ENCODE measurements at places on chromosomes 1 and 21.

- peaks cover 2% of the 10 kb centered on the region for H3K4me1 ChIP-seq
- H3K27me3 ChIP-seq: no peaks in the 10 kb centered on the region
- H3K36me3 ChIP-seq: no peaks in the 10 kb centered on the region
- H3K4me3 ChIP-seq: peak overlapping the region; percentile 30
- H3K27ac ChIP-seq: no peak overlapping the region
Observed at GRCh38 chr1:31715087-31715872, 11.5 kb upstream of the COL16A1 start.

DNA sequence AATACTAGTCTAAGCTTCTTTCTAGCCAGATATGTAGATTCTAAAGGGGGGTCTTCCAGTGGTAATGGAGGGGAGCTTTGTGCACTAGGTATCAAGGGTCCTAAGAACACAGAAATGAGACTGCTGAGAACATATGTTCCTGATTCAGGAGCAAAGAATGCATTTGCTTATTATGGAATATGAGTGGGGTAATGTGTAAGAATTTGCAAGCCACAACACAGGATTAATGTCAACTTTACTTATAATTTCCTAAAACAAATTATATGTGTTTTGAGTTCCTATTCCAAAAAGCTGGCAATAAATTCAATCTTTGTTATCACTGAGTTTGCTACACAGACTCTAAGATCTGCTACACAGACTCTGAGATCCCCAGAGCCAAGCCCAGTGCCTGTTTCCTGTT lies 357.0 kb upstream of the PTBP2 start:
- no peak overlapping the region for H3K27ac ChIP-seq
- H3K36me3 ChIP-seq: no peaks in the 10 kb centered on the region
- no peaks in the 10 kb centered on the region for H3K27me3 ChIP-seq
- no peak for DNase-seq
- no peaks in the 10 kb centered on the region for H3K4me1 ChIP-seq

- no peaks in the 10 kb centered on the region for H3K27me3 ChIP-seq
- no peak overlapping the region for H3K4me3 ChIP-seq
- no peak overlapping the region for H3K27ac ChIP-seq
- H3K4me1 ChIP-seq: peaks cover 15% of the 10 kb centered on the region
Observed at GRCh38 chr21:36254106-36254941, 65.7 kb upstream of the MORC3 start.

GRCh38 chr1:226722901-226723656 lies 16.0 kb downstream of the ITPKB start:
- no peaks in the 10 kb centered on the region for H3K27me3 ChIP-seq
- H3K36me3 ChIP-seq: no peaks in the 10 kb centered on the region
- H3K4me3 ChIP-seq: no peak overlapping the region
- H3K27ac ChIP-seq: no peak overlapping the region
- no peak for DNase-seq
- H3K4me1 ChIP-seq: peaks cover 21% of the 10 kb centered on the region

DNA sequence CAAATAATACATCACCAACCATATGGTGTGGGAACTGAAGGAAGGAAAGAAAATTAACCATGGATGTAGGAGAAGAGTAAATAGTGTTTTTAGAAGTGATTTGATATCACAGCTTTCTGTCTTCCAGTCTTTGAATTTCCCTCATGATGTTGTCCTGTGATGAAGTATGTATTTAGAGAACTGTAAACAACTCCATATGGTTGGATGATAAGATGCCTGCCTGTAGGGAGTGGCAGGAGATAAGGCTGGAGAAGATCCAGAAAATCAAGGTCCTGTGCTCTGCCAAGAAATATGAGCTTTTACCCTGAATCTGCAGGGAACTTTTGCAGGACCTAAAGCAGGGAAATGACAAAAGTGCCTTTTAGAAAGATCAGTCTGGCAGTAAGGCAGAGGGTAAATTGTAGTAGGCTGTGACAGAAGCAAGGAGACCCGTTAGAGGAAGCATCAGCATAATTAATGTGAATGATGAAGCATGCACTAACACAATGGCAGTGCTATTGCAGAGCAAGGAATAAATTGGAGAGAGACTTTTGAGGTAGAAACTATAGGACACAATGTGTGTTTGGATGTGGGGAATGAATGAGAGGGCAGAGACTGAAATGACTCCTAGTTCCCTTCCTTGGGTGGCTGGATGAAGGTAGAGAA lies 21.9 kb downstream of the CEPT1 start:
- no peaks in the 10 kb centered on the region for H3K27me3 ChIP-seq
- no peaks in the 10 kb centered on the region for H3K4me1 ChIP-seq
- no peak overlapping the region for H3K4me3 ChIP-seq
- no peaks in the 10 kb centered on the region for H3K36me3 ChIP-seq
- no peak for DNase-seq

DNA sequence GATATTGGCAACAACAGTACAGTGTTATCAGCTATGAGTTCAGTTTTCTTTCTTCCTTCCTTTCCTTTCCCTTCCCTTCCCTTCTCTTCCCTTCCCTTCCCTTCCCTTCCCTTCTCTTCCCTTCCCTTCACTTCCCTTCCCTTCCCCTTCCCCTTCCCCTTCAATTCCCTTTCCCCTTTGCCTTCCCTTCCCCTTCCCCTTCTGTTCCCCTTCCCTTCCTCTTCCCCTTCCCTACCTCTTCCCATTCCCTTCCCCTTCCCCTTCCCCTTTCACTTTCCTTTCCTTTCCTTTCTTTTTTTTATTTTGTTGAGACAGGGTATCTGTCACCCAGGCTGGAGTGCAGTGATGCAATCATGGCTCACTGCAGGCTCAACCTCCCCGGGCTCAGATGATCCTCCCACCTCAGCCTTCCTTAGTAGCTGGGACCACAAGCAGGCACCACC lies 72.3 kb upstream of the CAPZB start:
- no peak for DNase-seq
- no peaks in the 10 kb centered on the region for H3K36me3 ChIP-seq
- no peak overlapping the region for H3K27ac ChIP-seq
- no peak overlapping the region for H3K4me3 ChIP-seq
- H3K4me1 ChIP-seq: no peaks in the 10 kb centered on the region

- no peak overlapping the region for H3K4me3 ChIP-seq
- no peaks in the 10 kb centered on the region for H3K27me3 ChIP-seq
- no peaks in the 10 kb centered on the region for H3K36me3 ChIP-seq
- peak; percentile 98 for DNase-seq
- H3K27ac ChIP-seq: no peak overlapping the region
- no peaks in the 10 kb centered on the region for H3K4me1 ChIP-seq
Observed at GRCh38 chr1:201408176-201408833, 9.2 kb upstream of the LAD1 start.

DNA sequence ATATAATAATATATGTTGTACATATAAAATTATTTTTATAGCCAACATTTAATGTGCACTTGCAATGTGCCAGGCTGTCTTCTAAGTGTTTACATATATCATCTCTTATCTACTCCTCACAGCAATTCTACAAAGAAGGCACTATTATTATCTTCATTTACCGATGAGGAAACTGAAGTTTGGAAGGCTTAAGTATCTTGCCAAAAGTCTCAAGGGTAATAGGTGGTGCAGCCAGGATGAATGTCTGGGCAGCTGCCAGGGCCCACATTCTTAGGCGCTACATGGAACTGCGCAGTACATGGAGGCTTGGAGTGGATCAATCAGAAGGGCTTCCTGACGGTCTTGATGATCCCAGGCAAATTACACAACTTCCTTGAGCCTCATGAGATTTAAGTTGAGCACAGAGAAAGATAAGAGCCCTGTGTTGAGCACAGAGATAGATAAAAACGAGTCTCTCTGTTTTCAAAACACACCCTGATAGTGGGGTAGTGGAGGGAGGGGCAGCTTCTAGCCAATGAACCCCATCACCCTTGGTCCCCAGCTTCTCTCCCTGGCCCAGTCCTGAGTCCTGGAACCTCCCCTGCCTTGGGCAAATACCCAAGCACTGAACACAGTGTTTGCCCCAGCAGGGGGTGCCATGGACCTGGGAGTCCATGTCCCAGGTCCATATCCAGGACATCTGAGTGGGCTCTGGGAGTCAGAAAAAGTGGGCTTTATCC lies 9.2 kb downstream of the POU3F1 start:
- no peak overlapping the region for H3K27ac ChIP-seq
- H3K4me1 ChIP-seq: no peaks in the 10 kb centered on the region
- H3K4me3 ChIP-seq: no peak overlapping the region
- H3K36me3 ChIP-seq: no peaks in the 10 kb centered on the region
- no peak for DNase-seq

DNA sequence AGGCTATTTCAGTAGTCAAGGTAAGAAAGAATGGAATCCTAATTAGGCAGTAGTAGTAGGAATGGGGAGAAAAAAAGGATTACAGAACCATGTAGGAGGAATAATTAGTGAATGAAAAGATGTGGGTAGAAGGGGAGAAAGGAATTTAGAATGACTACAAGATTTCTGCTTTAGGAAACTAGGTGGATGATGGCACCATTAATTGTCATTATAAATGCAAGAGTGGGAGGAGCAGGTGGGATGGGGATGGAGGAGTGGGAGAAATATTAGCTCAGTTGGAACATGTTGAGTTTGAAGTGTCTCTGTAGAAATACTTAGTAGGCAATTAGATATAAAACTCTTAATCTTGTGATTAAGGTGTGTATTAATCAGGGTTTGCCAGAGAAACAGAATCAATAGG lies 50.0 kb upstream of the C21orf91 start:
- no peaks in the 10 kb centered on the region for H3K4me1 ChIP-seq
- no peak overlapping the region for H3K27ac ChIP-seq
- no peak overlapping the region for H3K4me3 ChIP-seq
- DNase-seq: no peak
- no peaks in the 10 kb centered on the region for H3K27me3 ChIP-seq
- H3K36me3 ChIP-seq: no peaks in the 10 kb centered on the region

- H3K27me3 ChIP-seq: no peaks in the 10 kb centered on the region
- H3K4me1 ChIP-seq: no peaks in the 10 kb centered on the region
- no peak overlapping the region for H3K27ac ChIP-seq
- DNase-seq: no peak
- H3K36me3 ChIP-seq: no peaks in the 10 kb centered on the region
- no peak overlapping the region for H3K4me3 ChIP-seq
Observed at GRCh38 chr1:36562181-36562685, 79.5 kb upstream of the CSF3R start.

GRCh38 chr1:90476994-90477393 lies 240.1 kb downstream of the BARHL2 start:
- no peaks in the 10 kb centered on the region for H3K27me3 ChIP-seq
- H3K4me3 ChIP-seq: no peak overlapping the region
- no peaks in the 10 kb centered on the region for H3K36me3 ChIP-seq
- DNase-seq: no peak

- no peak for DNase-seq
- no peak overlapping the region for H3K4me3 ChIP-seq
- H3K27ac ChIP-seq: no peak overlapping the region
- H3K4me1 ChIP-seq: peaks cover 2% of the 10 kb centered on the region
- H3K27me3 ChIP-seq: no peaks in the 10 kb centered on the region
- no peaks in the 10 kb centered on the region for H3K36me3 ChIP-seq
Observed at GRCh38 chr1:162388615-162389014, 7.1 kb downstream of the C1orf226 start.
